ENCODE measurements at places on chromosomes 12 and 14.

GRCh38 chr14:62645649-62646048 is 399.6 kb downstream of the KCNH5 start:
- no peak for DNase-seq

DNA sequence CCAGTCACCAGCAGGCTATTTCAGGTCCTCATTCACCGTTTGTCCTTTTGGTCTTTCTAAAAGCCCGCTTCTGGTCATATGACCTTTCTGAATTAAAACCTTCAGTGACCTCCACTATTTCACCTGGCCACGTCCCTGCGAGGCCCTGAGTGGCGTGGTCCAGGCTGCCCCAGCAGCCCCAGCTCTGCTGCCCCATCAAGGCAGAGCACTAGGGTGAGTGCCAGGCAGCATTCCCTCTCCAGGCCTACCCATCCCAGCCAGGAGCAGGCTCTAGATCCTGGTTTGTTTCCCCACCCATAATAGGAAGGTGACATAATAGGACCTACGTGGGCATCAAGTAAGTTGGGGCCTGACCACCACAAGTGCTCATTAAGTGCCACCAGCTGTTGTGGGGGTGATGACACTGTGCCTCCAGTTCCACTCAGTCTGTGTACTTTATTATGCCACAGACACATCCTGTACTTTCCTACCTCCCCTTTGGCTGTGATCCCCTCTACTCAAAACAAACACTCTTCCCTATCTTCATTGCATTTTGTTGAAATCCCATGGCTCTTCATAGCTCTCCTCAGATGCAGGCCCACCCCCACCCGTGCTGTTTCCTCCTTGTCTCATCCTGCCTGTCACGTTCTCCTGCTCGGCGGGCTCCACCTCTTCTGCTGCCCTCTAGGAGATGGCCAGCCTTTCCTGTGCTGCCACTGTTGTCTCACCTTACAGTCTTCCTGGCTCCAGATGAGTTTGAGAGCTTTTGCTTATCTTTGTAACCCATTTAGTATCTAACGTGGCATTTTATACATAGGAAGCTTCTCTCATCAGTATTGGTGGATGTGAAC is 21.4 kb downstream of the CKB start:
- no peak for DNase-seq

DNA sequence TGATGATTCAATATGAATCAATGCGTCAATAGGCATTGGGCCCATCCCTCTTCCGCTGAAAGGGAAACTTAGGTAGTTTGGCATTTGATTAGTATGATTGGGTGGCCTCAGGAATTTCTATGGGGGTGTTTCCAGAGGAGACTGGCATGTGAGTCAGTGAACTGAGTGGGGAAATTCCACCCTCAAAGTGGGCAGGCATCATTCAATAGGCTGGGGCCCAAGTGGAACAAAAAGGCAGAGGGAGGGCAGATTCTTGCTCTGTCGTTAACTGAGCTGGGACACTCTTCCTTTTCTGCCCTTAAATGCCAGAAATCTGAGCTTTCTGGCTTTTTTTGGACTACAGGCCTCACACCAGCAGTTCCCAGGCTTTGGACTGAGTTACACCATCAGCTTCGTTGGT is 373.5 kb downstream of the RPS29 start:
- no peak for DNase-seq

GRCh38 chr12:85676816-85677749 is 159.1 kb downstream of the RASSF9 start:
- no peak for DNase-seq

GRCh38 chr12:31887109-31887811 is 72.0 kb upstream of the RESF1 start:
- DNase-seq = no peak

GRCh38 chr14:61927060-61927459 is 164.8 kb downstream of the SNAPC1 start:
- DNase-seq = no peak

DNA sequence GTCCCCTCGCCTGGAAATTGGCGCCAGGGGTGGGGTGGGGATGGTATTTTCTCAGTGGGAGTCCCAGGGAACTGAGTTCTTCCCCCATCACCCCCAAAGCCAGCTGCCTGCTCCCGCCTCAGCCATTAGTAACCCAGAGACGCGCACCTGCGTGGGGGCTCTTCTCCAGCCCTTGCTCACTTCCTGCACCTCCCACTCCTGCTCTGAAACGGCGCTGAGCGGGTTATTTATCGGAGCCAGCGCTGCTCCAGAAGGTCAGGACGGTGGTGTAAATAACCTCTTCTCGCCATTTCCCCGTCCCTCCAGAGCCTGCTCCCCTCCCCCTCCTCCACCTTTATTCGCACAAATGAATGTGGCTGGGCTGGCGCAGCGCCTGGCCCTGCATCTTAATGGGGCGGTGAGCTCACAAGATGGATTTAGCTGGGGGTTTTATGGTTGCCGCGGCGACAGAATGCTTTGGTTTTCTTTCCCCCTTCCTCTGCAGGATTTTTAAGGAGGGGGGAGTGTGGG is 12.2 kb downstream of the GPR84 start:
- DNase-seq = no peak

DNA sequence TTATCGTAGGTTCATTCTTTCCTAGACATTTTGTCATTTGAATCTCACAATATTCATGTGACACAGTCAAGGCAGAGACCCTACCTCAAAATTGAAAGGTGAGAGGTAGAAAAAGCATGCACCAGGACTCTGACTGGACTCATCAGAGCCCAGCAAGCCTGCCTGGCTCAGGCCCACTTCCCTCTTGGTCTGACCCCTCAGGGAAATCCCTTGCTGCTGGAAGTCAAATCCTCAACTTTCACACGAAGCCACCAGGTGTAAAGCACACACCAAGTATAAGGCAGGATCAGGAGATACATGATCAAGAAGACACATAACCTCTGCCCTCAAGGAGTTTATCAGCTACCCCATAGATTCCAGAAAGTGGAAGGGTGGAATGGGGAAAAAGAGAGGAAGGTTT is 18.8 kb downstream of the NIN start:
- no peak for DNase-seq

- DNase-seq = no peak
These were observed 36.3 kb downstream of the IGF1 start for GRCh38 chr12:102444093-102444492.

DNA sequence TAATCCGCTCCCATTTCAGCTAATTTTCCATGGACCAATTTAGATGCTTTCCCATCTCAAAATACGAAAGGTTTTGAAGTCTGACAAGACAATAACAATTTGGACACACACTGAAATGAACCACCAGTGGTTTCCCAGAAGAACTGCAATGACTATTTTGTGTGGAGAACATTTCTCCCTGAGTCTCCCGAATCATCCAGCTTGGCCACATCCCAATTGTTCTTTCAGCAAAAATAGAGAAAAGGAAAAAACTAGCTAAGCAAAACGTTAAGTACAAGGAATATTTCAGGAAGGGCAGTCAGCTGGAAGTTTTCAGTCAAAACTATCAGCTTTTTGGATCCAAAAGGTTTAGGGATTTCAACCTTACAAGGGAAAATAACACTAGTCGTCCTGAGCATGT is 390.6 kb downstream of the KCNH5 start:
- no peak for DNase-seq

- no peak for DNase-seq
These were observed 154.9 kb upstream of the PZP start for GRCh38 chr12:9363145-9363544.

DNA sequence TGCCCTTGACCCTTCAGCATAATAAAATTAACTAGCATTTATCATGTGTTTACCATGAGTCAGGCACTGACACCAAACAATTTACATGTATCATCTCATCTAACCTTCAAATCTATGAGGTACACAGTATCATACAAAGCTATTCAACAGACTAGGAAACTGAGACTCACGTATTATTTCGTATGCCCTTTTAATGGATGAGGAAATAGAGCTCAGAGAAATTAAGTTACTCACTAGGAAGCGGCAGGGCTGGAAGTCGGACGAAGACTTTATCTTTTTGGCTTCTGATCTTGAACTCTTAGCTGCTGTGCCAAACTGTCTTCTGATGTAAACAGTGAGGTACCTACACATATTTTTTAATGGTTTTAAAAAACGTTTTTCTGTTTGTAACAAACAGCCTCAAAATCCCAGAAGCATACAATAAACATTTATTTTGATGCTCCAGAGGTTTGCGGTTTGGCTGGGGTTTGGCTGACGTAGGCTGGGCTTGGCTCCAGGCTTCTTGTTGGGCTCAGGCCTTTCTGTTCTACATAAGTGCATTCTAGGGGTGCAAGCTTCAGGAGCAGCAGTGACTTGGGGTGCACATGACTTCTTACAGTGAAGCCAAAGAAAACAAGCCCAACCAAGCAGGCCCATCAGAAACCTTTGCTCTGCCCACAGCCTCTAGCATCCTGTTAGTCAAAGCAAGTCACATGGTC is 184.7 kb downstream of the TBX5 start:
- DNase-seq = no peak

DNA sequence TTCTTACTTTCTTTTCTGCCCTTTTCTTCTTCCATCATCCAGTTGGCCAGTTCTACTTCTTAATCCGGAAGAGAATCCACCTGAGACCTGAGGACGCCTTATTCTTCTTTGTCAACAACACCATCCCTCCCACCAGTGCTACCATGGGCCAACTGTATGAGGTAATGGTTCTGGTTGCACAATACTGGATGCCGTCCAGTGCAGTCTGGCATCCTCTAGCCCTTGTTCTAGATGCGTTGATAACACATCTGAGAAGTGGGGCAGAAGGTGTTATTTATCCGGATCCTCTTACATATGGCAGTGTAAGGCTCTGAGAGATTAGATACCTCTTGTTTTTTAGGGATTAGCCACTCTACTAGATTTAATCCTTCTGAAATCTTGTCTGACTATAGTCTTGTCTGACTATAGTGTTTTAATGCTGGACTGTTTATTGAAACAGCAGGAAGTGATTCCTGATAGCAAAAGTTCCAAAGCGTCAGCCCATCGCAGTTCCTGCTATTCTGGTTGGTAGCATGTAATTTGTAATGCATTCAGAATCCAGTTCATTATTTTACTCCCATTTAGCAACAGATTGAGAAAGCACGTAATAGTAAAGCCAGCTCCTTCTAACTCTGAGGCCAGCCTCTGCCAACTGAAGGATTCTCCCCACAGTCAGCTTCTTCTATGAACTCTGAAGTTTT is 7.9 kb downstream of the GABARAPL1 start:
- DNase-seq = no peak

GRCh38 chr14:81324011-81324410 is 76.1 kb downstream of the STON2 start:
- DNase-seq = no peak

- no peak for DNase-seq
These were observed 57.5 kb downstream of the EML1 start for GRCh38 chr14:99850709-99851108.

DNA sequence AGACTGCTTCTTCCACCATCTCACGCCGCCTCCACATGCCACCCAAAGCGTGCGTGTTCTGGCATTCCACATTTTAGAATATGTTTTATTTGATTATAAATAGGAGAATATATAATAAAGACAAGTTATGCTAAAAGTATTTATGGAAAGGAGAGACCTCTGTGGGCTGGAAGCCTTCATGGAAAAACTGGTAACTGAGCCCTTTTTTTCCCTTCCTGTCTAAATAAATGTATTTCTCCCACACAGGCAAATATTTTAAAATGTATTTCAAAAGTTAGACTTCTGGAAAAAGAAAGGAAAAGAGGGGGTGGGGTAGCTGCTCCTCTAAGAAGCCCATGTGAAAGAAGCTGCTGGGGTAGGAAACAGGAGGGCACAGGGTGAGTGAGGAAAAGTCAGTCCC is 16.1 kb upstream of the NR4A1 start:
- DNase-seq = no peak

DNA sequence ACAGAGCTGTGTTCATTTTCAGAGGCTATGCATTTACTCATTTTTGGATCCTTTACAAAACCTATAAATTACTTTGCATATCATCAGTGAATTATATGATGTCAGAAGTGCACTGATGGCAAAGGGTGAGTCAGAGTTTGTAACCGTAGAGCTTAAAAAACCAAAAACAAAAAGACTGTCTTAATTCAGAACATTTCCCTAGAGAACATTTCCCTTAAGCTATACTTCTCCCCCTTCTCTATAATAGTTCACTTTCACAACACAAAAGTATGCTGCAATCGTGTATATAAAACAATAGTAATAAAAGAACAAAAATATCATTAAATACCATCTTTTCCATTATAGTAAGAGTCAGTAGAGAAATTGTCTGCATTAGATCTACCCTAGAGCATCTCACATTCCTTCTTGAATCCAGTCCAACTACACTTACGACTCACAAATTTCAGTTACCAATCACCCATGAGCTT is 934.9 kb downstream of the LRFN5 start:
- DNase-seq = no peak

- no peak for DNase-seq
These were observed 42.5 kb upstream of the CATSPERB start for GRCh38 chr14:91774140-91775096.

GRCh38 chr14:104104076-104104901 is 18.8 kb downstream of the ASPG start:
- DNase-seq = no peak

DNA sequence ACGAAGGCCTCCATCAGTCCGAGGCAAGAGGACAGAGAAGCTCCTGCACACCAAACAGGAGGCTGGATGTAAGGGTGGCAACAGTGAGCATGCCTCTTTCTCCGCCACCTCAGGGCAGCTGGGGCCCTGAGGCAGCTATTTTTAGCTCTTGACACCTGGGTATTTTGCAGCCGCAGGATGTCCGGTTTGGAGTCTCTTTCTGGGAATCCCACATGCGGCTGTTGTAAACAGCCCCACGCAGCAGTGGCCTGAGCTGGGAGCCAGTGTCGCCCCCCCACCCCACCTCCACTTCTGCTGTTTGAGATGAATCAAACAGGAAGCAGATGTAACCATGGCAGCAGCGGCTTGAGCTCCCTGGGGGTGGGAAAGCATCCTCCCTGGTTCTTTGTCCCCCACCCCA is 11.7 kb downstream of the HDAC7 start:
- DNase-seq = no peak

GRCh38 chr14:95207475-95208233 is 50.3 kb upstream of the DICER1 start:
- DNase-seq = no peak

GRCh38 chr12:19095756-19096480 is 33.6 kb upstream of the PLEKHA5 start:
- DNase-seq = no peak

- DNase-seq = no peak
These were observed 60.6 kb upstream of the GTF2A1 start for GRCh38 chr14:81281332-81281731.

DNA sequence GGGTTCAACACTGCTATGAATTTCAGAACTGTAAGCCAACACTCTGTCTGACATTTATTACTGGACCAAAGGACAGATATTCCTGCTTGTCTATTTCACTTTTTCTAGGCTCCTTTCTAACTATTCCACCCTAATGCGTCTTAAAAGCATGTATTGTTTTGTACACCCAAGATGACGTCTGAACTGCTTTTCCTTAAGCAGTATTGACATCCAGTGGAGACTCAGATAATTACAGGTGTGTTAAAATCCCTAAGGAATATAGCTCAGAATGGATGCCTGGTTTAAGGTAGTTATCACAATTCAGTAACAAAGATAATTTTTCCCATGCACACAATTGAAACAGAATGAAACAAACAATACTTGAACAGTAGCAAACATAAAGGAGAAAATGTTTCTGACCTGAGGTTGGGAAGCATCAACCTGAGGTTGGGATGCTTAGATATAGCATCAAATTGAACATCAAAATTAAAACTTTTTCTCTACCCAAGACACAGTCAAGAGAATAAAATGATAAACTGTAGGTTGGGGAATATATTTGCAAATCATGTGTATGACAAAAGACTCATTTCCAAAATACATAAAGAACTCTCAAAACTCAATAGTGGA is 93.7 kb upstream of the PTPRR start:
- DNase-seq = no peak

All from NCI-H446 (cell line).